ENCODE measurements at places on chromosomes 13 and 19.

GRCh38 chr13:48568370-48569103 lies 35.7 kb upstream of the RCBTB2 start:
- DNase-seq, result no peak

DNA sequence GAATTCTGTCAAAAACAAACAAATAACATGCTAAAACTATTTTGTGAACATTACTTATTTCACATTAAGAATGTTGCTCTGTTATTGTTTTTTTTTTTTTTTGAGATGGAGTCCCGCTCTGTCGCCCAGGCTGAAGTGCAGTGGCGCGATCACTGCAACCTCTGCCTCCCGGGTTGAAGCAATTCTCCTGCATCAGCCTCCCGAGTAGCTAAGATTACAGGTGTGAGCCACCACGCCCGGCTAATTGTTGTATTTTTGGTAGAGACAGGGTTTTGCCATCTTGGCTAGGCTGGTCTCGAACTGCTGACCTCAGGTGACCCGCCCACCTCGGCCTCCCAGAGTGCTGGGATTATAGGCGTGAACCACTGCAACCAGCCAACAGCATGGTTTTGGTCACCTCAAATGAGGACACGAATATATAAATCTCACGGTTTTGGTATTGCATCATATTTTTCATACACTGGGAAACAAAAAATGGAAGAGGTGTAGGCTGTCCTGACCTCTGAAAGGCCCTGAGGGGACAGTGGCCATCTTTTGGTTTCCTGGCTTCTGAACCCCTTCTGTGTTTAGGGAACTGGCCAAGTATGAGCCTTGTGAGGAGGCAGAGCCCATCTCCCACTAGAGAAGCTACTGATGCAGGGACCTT lies 25.5 kb downstream of the GPR42 start:
- DNase-seq, result no peak

GRCh38 chr19:13689085-13689484 lies 75.2 kb upstream of the MRI1 start:
- DNase-seq, result no peak

GRCh38 chr19:12666265-12667048 lies at the start of the genes MAN2B1 and WDR83:
MAN2B1 (minus strand) TSS chr19:12666742; CDS start chr19:12666701, 41 bp downstream.
WDR83 (plus strand) TSS chr19:12666807; CDS start chr19:12669791, 2,984 bp downstream.
- DNase-seq, result peak; percentile 46

GRCh38 chr19:5984600-5984999 lies 6.7 kb upstream of the RANBP3 start:
- no peak for DNase-seq

- no peak for DNase-seq
These were observed 762 bp downstream of the ZNF45 start for GRCh38 chr19:43934055-43934984.

DNA sequence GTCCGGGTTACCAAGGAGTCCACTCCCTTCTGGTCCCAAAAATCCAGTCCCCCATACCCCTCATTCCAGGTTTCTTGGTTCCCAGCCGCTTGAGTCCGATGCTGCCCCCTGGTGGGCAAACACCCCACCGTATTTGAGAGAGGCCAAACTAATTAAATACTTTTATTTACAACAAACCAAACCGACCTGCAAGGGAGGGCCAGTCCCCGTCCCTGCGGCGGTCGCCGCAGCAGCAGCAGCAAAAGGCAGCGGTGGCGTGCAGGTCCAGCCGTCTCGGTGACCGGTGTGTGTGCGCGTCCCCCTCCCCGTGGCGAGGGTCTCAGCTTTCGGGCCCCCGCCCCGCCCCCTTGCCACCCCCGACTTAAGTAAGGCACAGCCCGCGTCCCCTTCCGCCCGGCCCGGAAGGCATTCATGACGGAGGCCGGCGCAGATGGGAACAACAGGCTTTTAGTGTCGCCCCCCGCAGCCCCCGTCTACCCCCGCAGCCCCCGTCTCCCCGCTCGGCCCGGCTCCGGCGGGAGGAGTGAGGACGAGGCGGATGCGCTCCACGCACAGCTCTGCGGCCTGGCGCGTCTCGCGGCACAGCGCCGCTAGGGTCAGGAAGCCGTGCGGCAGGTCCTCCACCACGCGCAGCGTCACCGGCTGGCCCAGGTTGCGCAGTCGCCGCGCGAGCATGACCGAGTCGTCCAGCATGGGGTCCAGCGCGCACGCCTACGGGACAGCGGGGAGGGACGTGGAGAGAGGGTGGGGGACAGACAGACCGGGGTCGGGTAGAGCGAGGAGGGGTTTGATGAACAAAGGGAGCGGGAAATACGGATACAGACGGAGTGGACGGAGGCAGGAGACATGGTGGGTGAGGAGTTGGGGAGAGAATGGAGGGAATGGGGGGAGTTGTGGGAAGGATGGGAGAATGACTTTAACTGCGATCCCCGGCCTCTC lies 11.5 kb upstream of the CNFN start:
- DNase-seq, result peak; percentile 95

DNA sequence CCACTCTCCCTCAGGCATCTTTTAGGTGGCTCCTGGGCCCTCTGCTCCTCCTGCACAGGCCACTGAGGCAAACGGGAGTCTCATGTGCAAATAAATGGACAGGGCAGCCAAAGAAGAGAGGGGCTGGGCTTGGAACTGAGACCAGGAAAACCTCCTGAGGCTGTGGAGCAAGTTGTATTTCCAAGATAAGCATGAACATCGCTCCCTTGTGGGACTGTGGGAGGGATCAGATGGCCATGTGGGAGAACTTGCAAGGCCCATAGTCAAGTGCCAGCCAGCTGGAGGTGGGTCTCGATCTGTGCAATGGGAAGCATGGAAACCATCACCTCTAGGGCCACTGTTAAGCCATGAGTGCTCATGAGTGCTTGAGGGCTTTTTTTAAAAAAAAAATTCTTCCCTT lies 24.9 kb downstream of the MED26 start:
- DNase-seq, result no peak

DNA sequence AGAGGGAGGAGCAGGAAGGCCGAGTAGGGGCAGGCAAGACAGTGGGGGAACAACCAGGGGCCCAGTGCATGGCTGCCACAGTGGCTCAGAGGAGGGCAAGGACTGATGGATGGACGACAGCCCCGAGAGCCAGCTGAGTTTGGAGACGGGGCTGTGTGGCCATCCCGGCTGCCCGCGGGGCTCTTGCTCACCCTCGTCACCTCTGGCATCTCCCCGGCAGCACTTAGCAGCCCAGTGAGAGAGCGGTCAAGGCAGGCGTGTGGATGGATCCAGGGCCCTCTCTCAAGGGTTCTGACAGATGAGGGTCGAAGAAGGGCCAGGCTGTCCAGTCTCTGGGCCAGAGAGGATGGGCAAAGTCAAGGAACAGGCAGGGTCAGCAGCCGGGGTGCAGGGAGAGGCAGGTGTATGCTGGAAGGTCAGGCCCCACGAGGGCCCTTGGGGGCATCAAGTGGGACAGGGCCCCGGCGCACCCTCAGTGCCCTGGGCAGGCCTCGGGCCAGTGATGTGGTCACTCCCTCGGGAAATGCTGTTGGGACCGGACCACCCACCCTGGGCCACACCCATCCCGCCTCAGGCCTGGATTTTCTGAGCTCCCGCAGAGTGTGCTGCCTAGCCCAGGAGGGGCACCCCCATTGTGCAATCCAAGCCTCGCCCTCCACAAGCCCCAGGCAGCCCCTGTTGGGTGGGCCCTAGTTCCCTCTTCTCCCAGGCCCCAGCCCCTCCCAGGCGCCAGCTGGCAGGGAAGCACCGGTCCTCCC lies 56.4 kb upstream of the TPM4 start:
- DNase-seq, result no peak

DNA sequence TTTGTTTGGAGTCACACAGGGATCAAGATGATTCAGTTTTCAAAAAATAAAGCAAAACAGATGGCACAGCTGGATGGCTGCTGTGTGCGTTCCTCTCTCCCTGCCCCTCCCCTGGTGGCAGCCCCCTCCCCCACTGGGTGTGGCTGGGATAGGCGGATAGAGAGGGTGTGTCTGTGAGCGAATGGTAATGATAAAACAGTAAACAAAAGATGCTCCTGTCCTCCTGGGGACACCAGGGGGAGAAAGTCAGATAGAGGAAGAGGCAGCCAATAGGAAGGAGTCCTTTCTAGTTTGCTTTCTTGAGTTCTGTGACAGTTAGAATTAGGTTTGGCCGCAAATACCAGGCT lies 6.5 kb downstream of the TMEM255B start:
- no peak for DNase-seq

DNA sequence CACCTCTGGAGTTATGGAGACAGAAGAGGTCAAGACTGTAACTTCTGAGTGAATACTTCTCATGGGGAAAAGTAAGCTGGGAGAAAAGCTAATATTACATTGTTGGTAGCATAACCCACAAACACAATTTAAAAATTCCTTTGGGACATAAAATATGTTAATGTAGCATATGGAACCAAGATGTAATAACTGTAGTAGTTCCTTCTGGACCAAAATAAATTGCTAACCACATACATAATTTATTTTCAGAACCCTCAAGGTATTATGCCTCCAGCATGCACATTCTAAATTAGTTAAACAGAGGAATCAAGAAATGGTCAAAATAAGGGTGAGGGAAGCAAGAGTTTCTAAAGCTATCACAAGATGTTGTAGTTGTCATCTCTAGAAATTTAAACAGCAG lies 4.8 kb upstream of the RNF17 start:
- no peak for DNase-seq

DNA sequence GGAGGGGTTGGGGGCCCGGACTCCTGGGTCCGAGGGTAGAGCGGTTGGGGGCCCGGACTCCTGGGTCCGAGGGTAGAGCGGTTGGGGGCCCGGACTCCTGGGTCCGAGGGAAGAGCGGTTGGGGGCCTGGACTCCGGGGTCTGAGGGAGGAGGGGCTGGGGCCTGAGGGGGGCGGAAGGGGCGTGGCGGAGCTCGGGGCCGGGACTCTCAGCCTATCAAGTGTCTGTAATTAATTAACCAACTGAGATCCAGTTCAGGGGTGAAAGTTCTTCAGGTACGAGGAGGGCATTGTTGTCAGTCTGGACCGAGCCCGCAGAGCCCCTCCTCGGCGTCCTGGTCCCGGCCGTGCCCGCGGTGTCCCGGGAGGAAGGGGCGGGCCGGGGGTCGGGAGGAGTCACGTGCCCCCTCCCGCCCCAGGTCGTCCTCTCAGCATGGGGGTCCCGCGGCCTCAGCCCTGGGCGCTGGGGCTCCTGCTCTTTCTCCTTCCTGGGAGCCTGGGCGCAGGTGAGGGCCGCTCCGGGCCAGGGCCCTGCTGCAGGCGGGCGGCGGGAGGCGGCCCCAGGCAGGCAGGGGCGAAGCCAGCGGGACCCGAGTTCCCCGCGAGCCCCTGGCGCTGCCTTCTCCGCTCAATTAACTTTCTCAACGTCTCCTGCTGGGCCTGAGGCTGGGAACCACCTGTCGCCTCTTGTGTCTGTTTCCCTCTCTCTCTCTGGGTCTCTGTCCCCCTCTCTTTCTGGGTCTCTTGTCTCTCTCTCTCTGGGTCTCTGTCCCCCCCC lies 697 bp downstream of the FCGRT start:
- DNase-seq, result no peak

- no peak for DNase-seq
These were observed 86.4 kb downstream of the RGCC start for GRCh38 chr13:41543664-41544300.

DNA sequence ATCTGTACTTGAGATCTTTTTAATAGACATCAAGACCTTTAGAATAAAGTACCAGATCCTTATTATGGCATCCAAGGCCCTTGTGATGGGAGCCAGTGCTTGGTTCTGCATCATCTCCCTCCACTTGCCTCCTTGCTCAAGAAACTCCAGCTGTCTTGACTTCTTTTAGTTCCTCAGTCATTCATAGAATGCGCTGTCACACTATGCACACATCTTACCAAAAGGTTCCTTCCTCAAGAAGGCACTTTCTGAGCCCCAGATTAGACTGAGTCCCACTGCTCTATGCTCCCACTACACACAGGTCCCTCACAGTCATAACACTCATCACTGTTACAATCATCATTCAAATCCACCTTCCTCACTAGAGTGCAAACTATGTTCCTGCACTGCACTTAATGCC lies 57.8 kb upstream of the ITM2B start:
- no peak for DNase-seq

DNA sequence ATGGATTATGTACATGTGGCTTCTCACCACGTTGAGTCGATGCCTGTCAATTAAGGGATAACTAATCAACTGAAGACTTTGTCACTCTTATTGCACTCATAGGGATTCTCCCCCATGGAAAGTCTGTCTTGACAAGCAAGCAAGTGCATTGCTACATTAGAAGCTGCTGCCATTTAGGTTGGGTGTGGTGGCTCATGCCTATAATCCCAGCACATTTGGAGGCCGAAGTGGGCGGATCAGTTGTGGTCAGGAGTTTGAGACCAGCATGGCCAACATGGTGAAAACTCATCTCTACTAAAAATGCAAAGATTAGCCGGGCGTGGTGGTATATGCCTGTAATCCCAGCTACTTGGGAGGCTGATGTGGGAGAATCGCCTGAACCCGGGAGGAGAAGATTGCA lies 18.3 kb upstream of the ZNF846 start:
- DNase-seq, result no peak

- no peak for DNase-seq
These were observed 24.0 kb upstream of the TPT1 start for GRCh38 chr13:45364876-45365557.

GRCh38 chr19:3474010-3474409 lies 6.3 kb downstream of the SMIM24 start:
- no peak for DNase-seq

- no peak for DNase-seq
These were observed 175.4 kb downstream of the DLEU7 start for GRCh38 chr13:50668049-50668448.

DNA sequence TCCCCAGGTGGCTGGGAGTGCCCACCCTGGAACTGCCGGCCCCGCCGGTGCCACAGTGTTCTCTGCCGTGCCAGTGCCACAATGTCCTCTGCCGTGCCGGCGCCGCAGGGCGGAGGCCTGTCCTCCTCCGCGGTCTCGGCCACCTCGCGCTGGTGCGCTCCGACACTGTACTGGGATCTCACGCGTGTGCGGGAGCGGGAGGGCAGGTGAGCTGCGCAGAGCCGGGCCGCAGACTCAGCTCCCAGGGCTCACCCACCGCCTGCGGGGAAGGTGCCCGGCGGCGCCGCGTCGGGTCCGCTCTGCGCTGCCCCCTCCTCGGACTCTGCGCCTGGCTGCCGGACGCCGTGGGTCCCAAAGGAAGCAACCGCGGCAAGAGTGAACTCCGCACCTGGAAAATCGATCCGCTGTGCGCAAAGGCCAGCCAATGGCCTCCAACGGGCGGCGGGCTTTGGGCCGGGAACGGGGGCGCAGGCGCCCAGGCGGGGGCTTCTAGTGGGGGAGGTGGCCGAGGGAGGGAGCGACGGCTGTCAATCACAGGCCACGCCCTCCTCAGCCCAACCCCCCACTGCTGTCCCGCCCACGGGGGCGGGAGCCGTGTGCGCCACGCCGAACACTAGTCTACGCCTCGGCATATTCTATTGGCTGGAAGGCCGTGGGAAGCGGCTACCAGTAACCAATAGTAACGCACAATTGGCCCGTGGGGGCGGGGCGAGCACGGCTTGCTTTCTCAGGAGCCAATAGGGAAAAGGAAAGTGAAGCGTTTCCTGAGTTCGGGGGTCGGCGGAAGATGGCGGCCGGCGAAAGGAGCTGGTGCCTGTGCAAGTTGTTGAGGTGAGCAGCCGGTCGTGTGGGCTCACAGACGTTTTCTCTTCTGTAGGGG lies at the start of gene ALG11:
Gene ALG11 (plus strand): TSS at position 767 of the 880 bp plus-strand sequence. CDS start 21 bp downstream, at position 788.
- peak; percentile 98 for DNase-seq

DNA sequence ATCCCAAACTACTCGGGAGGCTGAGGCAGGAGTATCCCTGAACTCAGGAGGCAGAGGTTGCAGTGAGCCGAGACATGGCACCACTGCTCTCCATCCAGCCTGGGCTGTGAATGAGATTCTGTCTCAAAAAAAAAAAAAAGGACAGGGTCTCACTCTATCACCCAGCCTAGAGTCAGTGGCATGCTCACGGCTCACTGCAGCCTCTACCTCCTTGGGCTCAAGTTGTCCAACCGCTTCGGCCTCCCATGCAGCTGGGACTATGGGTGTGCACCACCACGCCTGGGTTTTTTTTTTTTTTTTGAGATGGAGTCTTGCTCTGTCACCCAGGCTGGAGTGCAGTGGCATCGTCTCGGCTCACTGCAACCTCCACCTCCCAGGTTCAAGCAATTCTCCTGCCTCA lies 14.6 kb downstream of the MKNK2 start:
- DNase-seq, result no peak
